RWPE2 (cell line): ENCODE measurements at places on chromosomes 5 and 9.

- DNase-seq, result no peak
Measured at GRCh38 chr9:137416563-137417151, 6.3 kb downstream of the EXD3 start.

- no peak for DNase-seq
Measured at GRCh38 chr9:92263131-92263530, 30.4 kb downstream of the IARS1 start.

DNA sequence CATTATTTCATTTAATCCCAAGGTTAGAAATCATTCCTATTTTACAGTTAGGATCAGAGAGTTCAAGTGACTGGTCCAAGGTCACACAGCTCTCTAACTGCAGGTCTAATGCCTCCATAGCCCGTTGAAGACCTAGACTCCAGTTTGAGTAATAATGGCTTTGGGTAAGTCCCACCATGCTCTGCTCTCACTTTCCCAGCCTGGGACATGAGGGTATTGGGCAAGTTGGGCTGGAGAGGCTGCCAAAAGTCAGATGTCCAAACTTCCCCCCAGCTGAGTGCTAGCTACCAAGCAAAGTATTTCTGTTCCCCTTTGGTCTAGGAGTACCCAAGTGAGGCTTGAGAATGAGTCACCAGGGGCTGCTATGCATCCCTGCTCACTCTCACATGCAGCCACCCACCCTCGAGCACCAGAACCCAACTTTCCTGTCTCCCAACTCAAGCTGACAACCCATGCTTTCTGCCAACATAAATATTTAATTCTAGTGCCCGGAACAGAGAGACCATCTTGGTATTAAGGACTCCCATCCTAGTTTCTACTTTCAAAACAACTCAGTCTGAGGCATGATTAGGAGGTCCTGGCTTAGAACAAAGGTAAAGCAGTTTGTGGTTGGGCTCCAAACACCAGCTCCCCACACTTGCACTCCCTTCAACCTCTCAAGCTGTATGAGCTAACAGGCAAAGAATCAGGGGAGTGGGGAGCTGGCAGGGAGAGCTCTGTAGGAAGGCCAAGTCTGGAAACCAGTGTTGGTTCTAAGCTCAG, 236.5 kb upstream of the TRIM32 start:
- no peak for DNase-seq

GRCh38 chr5:126098330-126099017, 324.7 kb upstream of the GRAMD2B start:
- DNase-seq, result no peak

DNA sequence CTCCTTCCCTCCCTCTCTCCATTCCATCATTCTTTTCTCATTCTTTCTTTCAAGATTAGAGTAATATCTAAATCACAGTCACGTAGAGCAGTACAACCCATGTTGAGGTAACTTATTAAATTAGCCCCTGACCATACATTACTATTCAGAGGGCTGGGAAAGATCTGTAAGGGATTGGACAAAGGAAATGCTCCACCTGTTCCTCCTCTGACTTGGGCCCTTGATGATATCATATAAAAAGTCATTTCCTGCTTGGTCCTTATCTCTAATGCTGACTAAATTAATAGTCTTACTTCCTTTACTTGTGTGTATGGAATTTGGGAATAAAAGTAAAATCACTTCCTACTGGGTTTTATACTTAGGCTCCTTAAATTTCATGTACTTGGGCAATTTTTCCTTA, 40.8 kb downstream of the SNX18 start:
- no peak for DNase-seq

GRCh38 chr5:159427180-159428012, 97.1 kb upstream of the IL12B start:
- no peak for DNase-seq

DNA sequence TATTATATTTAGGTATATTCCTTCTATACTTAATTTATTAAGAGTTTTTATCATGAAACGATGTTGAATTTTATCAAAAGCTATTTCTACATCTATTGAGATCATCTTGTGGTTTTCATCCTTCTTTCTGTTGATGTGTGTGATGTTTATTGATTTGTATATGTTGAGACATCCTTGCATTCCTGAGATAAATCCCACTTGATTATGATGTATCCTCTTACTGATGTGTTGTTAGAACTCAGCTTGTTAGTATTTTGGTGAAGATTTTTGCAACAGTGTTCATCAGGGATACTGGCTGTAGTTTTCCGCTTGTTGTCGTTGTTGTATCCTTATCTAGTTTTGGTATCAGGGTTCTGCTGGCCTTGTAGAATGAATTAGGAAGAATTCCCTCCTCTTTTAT, 213.6 kb downstream of the GDNF start:
- no peak for DNase-seq

- no peak for DNase-seq
Measured at GRCh38 chr9:84145780-84146179, 165.2 kb downstream of the RMI1 start.

- DNase-seq, result peak; percentile 67
Measured at GRCh38 chr5:1312993-1313833, 18.3 kb upstream of the TERT start.

- no peak for DNase-seq
Measured at GRCh38 chr5:79512471-79513307, 1.2 kb downstream of the HOMER1 start.

- no peak for DNase-seq
Measured at GRCh38 chr5:59840200-59840601, 53.3 kb downstream of the PDE4D start.

GRCh38 chr9:137173796-137174664, 2.2 kb upstream of the TMEM210 start:
- no peak for DNase-seq

GRCh38 chr9:16721972-16722371, 148.5 kb downstream of the BNC2 start:
- DNase-seq, result no peak

DNA sequence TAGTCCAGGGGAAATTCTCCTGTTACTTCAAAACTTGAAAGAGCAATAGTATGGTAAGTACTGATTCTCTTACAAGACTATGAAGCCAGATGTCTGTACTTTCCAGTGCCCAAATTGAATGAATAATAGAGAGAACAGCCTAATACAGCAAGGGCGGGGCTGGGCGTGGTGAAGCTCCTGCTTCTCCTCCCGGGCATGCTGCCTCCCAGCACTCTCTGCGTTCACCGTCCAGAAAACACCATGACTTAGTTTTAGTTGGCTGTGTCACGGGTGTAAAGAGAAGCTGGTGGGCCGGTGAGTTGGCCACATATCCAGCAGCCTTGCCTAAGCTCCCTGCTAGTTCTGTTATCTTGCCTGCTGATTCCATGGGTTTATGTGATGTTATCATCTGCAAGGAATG, 40.7 kb upstream of the ADAMTS2 start:
- DNase-seq, result no peak

DNA sequence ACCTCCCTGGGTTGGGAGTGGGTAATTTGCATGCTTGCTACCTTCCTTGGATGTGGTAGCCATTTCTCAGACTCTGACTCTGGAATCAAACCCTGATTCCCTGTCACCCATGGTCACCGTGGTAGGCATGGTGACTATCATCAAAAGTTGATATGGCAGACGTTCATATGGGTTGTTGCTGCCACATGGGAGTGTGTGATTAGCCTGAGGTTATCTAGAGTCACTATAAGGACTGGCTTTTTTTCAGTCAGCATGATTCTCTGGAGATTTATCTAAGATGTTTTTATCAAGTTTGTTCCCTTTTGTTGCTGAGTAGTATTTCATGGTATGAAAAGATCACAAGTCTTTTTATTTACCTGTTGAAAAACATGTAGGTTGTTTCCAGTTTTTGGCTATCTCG, 7.0 kb downstream of the RCL1 start:
- DNase-seq, result no peak

GRCh38 chr5:158074992-158075769, 216.2 kb upstream of the CLINT1 start:
- DNase-seq, result no peak

DNA sequence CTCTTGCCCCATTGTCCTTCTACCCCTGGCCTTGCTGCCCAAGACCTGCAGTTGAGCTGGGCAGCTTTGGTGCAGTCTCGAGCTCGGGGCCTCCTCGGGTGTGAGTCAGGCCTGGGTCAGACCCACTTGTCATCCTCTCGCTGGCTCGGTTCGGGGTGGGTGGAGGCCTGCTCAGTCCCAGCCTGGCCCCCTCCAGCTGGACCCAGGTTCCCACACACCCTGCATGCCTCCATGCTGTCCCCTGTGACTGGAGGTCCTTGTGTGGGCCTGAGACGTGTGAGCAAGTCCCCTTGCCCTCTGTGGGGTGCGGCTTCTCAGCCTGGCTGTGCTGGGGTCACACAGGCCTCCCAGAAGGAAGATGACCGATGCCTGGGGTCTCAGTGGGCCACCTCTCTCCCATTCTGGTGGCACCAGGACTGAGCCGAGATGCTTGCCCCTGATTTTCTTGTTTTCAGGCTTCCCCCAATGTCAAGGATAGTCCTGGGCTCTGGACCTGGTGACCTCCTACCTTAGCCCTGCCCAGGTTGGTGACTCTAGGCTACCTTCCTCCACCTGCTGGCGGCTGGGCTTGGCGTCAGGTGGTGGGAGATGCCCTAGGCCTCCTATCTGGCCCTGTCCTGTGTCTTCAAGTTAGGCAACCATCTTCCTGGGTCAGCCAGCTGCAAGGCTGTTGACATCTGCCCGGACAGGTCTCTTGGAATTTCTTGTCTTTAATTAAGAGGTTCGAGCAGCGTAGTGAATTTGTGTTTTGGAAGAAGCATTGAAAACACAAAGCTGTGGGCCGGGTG, 15.1 kb downstream of the WNK2 start:
- peak; percentile 55 for DNase-seq

- no peak for DNase-seq
Measured at GRCh38 chr5:68334553-68334886, 119.0 kb downstream of the PIK3R1 start.

- no peak for DNase-seq
Measured at GRCh38 chr5:55338092-55338613, 30.4 kb downstream of the MTREX start.

DNA sequence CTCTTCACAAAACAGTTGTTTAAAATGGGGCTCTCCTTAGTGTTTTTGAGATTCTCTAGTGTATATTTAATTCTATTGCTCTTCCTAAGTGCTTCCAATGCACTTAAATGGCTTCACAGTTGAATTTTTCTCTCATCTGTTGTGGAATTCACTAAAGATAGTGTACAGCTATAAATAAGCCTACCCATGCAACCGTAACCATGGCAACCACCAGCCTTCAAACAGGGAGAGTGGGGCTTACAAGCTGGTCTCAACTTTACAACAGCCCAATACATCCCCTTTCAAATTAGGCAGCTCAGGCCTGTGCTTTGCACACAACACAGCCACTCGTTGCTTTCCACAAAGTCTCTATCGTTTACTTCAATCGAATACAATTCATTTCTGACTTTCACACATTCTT, 144.0 kb upstream of the PLPPR1 start:
- DNase-seq, result no peak

- no peak for DNase-seq
Measured at GRCh38 chr5:79837761-79838551, 148.3 kb downstream of the CMYA5 start.

GRCh38 chr5:10856683-10857337, 95.8 kb upstream of the DAP start:
- DNase-seq, result no peak

DNA sequence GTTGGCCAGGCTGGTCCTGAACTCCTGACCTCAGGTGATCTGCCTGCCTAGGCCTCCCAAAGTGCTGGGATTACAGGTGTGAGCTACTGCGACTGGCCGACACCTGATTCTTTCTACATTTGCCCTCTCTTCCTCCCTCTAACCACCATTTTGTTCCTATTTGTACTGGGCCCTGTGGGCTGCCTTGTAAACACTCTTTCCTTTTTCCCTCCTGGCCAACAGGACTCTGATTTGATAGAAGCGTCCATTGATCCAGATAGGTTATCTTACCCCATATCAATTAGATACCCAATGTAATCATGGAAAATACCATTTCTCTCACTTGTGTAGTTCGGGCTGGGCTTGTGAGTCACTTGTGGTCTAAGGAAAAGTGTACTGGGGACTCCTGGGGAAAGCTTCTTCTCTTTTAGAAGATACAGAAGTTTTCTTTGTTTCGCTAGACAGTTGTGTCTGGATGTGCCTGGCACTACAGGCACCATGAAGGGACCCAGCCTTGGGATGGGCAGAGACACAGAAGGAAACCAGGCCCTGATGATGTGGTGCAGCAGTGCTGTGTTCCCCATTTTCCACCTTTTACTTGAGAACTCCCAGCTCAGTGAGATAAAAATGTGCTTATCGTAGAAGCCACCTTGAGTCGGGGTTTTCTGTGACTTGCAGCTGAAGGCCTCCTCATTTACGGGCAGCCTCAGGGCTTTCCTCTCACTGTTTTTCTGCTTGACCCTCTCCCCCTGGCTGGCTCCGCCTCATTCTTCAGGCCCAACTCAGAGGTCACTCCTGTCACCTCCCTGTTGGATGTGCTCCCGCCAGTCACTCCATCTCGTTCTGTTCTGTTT, 32.8 kb upstream of the CPEB4 start:
- no peak for DNase-seq

- DNase-seq, result no peak
Measured at GRCh38 chr5:36723912-36724311, 117.5 kb downstream of the SLC1A3 start.

DNA sequence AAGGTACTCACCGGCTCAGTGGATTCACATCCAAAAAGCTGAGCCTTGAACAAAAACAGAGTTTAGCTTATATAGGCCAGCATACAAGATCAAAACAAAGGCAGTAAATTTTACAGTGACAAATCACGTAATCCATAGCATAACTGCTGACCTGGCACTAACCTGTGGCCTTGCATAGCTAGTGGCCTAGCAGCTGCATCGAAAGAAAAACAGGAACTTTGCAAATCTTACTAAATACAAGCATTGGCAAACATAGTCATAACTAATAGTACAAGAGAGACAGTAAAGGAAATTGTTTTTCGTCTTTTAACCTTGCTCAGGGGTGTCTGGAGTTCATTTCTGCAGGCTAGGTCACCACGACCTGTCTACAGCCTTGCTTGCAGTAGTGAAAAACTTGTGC, 4.8 kb downstream of the HSDL2 start:
- DNase-seq, result no peak

- DNase-seq, result no peak
Measured at GRCh38 chr5:14256026-14256690, 113.0 kb downstream of the TRIO start.

DNA sequence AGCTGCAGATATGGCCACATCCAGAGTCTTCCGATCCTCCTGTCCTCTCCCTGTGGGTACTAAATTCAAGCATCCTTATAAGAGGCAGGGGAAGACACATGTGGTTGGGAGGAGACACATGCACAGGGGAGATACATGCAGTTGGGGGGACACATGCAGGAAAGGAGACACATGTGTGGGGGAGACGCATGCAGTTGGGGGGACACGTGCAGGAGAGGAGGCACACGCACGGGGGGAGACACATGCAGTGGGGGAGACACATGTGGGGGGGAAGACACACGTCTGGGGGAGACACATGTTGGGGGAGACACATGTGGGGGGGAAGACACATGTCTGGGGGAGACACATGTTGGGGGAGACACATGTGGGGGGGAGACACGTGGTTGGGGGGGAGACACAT, 21.2 kb upstream of the OLFM1 start:
- peak; percentile 6 for DNase-seq

GRCh38 chr9:18141681-18142080, 332.3 kb upstream of the ADAMTSL1 start:
- no peak for DNase-seq

- no peak for DNase-seq
Measured at GRCh38 chr5:50889790-50890189, 223.4 kb downstream of the PARP8 start.

GRCh38 chr5:119752921-119753886, 123.8 kb downstream of the FAM170A start:
- DNase-seq, result no peak

GRCh38 chr5:127601601-127602000, 47.3 kb upstream of the CTXN3 start:
- no peak for DNase-seq
